Iris pigment epithelial cell (primary cell): ENCODE measurements at places on chromosomes 1 and 21.

DNA sequence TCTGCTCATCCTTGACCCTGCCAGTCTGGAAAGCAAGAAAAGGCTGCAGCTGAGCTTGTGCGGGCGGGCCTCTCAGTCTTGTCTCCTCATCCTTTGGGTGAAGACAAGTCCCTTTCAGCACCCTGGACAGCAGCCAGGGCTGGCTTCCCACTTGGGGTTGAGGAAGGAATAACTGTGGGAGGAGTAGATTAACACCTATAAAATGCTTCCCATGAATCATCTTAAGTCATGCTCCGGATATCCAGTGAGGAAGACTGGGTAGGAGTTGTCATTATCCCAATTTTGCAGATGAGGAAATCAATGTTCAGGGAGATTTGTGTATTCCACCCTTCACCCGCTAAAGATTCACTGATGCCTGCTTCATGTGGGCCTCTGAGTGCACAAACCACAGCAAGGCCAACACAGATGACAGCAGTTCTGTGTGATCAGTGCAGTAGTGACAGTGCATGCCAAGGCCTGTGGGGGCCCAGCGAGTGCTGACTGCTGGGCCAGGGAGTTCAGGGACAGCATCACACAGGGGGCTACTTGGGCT lies 20.1 kb upstream of the COL16A1 start:
- DNase-seq = peak; percentile 57

DNA sequence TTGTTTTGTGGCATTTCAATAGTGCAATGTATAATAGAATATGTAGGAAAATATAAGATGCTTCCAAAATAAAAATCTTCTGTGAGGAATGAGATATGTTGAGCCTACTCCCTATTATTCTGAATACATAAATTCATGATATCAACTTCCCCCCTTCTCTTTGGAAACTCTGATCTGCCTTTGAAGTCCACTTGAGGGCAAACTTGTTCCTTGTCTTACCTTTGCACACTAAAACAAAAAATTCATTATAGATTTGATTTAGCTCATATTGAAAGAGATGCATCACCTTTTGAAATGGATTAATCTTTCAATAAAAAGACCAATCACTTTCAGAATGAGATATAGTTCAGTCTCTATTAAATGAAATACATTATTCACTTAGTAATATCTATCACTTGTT lies 580.7 kb upstream of the ADGRL4 start:
- DNase-seq = no peak

- DNase-seq = peak; percentile 75
Observed at GRCh38 chr1:59703226-59703917, 111.4 kb upstream of the HOOK1 start.

- DNase-seq = no peak
Observed at GRCh38 chr1:115672224-115673009, 30.6 kb downstream of the VANGL1 start.

DNA sequence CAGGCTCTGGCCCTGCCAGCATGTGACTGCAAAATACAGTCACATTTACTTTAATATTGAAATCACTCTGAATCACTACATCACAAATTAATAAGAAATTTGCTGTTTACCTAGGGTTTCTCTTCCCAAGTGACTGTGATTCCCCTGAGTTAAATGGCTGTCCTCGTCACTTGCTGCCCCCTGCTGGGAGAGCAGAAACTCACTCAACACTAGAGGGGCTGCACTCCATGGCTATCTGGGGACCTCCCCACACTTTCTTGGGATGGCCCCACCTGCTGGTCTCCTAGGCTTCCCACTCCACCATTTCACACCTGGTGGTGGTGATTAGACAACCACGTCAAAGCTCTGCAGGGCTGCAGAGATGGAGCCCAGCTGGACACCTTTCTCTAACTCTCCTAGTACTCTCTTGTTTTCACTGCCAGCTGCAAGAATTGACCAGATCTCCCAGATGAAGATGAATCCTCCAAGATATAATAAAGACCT lies 63.4 kb downstream of the CD2 start:
- DNase-seq = peak; percentile 10

DNA sequence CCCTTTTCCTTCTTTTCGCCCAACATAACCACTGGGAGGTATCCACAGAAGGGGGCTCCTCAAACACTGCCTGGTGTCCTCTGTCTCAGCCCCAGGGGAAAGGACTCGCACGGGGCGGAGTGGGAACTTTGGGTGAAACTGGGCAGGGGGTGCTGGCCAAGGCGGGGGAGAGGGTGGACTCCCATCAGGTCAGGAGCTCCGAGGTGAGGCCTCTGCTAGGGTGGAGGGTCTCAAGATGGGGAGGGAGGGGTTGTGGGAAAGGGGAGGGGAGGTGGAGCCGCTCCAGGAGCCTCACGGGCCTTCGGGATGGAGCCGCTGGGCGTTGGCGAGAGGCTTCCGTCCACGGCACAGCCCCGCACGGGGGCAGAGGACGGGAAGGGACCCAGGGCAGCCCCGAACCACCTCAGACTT lies 43.2 kb upstream of the POFUT2 start:
- no peak for DNase-seq

DNA sequence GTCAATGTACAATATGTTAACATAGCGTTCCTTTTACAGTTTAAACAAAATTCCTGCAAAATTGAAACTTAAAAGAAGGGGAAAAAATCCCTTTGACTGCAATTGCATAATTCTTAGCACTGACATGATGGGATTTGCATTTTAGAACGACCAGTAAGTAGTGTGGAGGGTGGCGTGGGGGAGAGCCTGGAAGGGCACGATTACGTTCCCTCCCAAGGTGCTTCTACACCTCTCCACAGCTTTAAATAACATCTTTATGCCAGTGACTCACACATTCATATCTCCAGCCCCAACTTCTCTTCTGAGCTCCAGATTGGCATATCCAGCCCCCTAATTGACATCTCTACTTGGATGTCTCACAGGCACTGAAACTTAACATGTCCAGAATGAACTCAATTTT lies 64.3 kb downstream of the OLFML3 start:
- no peak for DNase-seq

- DNase-seq = peak; percentile 42
Observed at GRCh38 chr21:14403681-14404318, 20.9 kb upstream of the HSPA13 start.

GRCh38 chr21:37249112-37249904 lies 17.8 kb downstream of the VPS26C start:
- no peak for DNase-seq

DNA sequence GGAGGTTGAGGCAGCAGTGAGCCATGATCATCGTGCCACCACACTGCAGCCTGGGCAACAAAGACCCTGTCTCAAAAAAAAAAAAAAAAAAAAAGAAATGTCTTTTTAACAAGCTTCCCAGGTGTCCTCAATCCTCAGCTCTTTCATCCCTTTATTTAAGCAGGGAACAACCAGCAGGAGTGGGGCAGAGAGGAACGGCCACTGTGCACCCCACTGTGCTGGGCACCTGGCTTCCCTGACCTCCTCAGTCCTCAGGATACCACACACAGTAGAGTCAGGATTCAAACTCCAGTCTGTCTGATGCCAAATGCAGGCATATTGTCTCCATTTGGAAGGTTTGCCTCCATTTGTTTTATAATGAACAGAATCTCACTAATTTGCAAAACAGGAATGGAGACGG lies 19.8 kb upstream of the PTAFR start:
- DNase-seq = no peak

DNA sequence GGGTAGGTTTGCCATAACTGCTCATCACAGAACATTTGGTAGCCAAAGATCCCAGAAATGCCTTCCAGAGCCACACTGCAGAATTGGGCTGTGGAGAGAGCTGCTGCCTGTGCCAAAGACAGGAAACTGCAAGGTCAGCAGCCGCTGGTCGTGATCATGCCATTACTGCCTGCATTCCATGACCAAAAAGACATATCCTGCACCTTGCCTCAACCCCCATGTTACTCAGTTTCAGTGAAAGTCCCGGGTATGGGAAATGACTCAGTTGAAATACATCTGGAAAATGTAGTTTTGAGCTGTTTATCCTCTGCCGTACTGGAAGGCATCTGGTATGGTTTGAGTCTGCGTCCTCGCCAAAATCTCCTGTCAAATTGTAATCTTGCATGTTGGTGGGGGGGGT lies 161.7 kb downstream of the FCRL5 start:
- peak; percentile 80 for DNase-seq

DNA sequence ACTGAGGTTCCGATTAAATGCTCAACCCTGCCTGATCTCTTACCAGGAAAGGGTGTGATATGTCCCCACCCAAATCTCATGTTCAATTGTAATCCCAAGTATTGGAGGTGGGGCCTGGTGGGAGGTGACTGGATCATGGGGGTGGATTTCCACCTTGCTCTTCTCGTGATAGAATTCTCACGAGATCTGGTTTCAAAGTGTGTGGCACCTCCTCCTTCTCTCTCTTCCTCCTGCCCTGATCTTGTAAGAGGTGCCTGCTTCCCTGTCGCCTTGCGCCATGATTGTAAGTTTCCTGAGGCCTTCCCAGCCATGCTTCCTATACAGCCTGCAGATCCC lies 34.9 kb downstream of the RSPH1 start:
- no peak for DNase-seq

- peak; percentile 8 for DNase-seq
Observed at GRCh38 chr1:245216366-245217115, 61.8 kb downstream of the KIF26B start.

DNA sequence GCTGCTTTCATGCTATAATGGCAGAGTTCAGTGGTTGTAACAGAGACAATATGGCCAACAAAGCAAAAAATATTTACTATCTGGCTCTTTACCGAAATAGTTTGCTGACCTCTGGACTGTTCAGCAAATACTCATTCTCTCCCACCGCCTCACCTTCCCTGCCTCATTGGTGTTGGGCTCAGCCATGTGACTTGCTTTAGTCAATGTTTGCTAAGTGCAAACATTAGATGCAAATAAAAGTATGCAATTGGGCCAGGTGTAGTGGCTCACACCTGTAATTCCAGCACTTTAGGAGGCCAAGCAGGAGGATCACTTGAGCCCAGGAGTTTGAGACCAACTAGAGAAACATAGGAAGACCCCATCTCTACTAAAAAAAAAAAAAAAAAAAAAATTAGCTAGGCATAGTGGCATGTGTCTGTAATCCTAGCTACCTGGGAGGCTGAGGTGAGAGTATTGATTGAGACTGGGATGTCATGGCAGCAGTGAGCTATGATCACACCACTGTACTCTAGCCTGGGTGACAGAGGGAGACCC lies 55.1 kb downstream of the RPL5 start:
- DNase-seq = no peak

GRCh38 chr1:72662918-72663317 lies 380.6 kb upstream of the NEGR1 start:
- DNase-seq = peak; percentile 1

- peak; percentile 34 for DNase-seq
Observed at GRCh38 chr1:82775406-82776000, 974.8 kb downstream of the ADGRL2 start.

DNA sequence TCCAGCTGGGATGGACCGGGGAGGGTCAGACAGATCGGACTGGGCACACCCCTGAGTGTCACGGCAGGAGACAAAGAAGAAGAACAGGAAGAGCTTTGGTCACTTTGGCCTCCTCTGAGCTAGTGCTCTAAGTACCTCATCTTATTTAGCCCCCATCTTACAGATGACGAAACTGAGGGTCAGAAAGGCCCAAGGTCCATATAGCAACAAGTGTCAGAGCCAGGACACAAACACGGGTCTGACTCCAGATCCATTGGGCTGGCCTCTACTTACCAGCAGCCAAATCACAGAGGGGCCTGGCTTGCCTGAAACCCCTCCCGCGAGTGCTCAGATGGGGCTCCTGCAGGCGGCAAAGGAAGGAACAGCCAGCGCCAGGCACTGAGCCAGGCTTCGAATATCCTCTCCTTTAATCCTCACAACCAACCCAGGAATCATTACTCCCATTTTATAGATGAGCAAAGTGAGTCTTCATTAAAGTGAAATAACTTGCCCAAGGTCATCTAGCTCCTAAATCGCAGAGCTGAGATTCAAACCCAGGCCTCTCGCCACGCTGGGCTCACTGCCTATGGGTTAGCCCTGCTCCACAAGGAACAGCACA lies 25.7 kb upstream of the SELENON start:
- no peak for DNase-seq

DNA sequence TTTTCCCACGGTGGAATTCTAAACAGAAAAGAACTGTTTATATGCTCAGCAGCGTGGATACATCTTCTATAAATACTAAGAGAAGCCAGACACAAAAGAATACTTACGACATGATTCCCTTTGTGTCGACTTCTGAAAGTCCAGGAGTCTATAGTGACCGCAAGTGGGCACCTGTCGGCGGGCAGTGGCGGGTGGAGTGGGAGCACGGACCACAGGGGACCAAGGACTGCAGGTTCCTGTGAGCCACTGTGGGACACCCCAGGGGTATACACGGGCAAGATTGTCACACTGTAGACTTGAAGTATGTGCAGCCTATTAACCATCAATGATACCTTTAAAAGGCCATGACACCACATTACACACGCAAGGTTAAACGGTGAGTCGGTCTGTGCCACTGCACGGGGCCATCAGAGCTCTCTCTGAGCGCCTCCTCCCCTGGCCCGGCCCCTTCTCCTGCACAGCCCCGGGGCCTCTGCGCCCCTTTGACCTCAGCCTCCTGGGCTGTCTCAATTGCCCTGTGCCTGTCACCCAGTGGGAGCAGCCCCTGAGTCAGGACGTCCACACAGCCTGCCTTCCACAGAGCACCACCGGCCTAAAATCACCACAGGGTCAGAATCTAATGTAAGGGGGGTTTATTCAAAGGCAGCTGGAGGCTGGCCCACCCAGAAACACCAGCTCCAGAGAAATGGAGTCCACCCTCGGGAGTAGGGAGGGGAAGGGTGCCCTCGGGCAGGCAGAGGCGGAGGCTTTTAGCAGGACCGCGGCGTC lies 90.0 kb upstream of the COL6A1 start:
- no peak for DNase-seq

GRCh38 chr1:226619031-226619430 lies 70.5 kb downstream of the STUM start:
- DNase-seq = no peak

DNA sequence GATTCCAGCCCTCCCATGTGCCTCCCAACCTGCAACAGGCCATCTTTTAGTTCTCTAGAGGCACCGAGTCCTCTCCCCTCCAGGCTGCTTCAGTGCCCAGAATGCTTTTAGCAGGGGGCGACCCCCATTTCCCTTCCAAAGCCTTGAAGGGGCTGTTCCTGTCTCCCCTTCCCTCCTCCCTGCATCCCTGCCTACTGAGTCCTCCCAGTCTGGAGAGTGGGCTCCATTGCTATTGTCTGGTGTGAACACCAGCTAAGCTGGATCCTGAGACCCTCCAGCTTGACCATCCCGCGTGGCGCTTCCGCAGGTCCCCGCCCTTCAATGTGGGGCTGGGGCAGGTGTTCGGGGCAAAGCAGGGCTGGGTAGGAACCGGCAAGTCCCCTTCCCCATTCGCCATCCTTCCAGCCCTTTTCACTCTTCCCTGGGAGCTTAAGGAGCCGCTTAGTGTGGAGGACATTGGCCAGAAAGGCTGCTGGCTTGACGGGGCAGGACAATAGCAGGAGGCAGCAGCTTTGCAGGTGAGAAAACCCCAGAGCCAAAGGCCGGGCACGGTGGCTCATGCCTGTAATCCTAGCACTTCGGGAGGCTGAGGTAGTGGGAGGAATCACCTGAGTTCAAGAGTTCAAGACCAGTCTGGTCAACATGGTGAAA lies 32.2 kb downstream of the PADI6 start:
- no peak for DNase-seq
